Cardiac muscle cell (in vitro differentiated cells and primary cell): ENCODE measurements at places on chromosomes 5 and 9.

GRCh38 chr9:8085986-8086385 lies 286.4 kb upstream of the DMAC1 start:
- no peaks in the 10 kb centered on the region for H3K27me3 ChIP-seq
- H3K36me3 ChIP-seq = no peaks in the 10 kb centered on the region
- H3K27ac ChIP-seq = no peak overlapping the region
- no peak overlapping the region for H3K4me3 ChIP-seq

GRCh38 chr9:124078641-124079040 lies 67.1 kb downstream of the LHX2 start:
- H3K4me1 ChIP-seq = no peaks in the 10 kb centered on the region
- no peaks in the 10 kb centered on the region for H3K27me3 ChIP-seq
- no peaks in the 10 kb centered on the region for H3K36me3 ChIP-seq
- H3K27ac ChIP-seq = no peak overlapping the region
- peak; percentile 65 for DNase-seq
- H3K4me3 ChIP-seq = no peak overlapping the region

- H3K27me3 ChIP-seq = peaks cover 28% of the 10 kb centered on the region
- no peaks in the 10 kb centered on the region for H3K36me3 ChIP-seq
- no peaks in the 10 kb centered on the region for H3K4me1 ChIP-seq
These were observed 12.6 kb upstream of the FAM163B start for GRCh38 chr9:133621725-133622267.

- no peaks in the 10 kb centered on the region for H3K27me3 ChIP-seq
- H3K27ac ChIP-seq = no peak overlapping the region
- no peaks in the 10 kb centered on the region for H3K36me3 ChIP-seq
- peaks cover 3% of the 10 kb centered on the region for H3K4me1 ChIP-seq
These were observed 228.0 kb downstream of the TLE4 start for GRCh38 chr9:79799691-79800335.

- no peak for DNase-seq
- H3K4me1 ChIP-seq = peaks cover 51% of the 10 kb centered on the region
These were observed 4.6 kb downstream of the ISL1 start for GRCh38 chr5:51387884-51388275.

DNA sequence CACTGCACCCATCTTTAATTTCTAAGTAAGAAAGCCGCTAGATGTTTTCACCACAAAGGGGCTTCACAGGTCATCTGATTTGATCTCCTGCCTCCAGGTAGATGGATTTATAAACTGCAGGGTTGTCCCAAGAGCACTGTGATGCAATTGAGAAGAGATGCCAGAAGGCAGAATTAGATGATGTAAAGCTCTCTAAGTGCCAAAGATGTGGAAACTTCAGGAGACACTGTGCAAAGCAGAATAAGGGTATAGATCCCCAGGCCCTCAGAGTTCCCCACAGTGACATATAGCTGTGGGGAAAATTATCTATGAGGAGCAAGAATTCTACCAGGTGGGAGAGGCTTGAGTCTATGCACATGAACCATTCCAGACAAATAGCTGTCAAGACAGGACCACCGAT lies 90.5 kb downstream of the FSTL4 start:
- no peak overlapping the region for H3K27ac ChIP-seq
- no peaks in the 10 kb centered on the region for H3K27me3 ChIP-seq
- H3K4me1 ChIP-seq = no peaks in the 10 kb centered on the region
